ENCODE measurements at places on chromosomes 1 and 21.

- DNase-seq = no peak
Measured at GRCh38 chr1:201636510-201636971, 97.6 kb downstream of the NAV1 start.

GRCh38 chr1:55078470-55078869 is 39.1 kb downstream of the PCSK9 start:
- DNase-seq = no peak

DNA sequence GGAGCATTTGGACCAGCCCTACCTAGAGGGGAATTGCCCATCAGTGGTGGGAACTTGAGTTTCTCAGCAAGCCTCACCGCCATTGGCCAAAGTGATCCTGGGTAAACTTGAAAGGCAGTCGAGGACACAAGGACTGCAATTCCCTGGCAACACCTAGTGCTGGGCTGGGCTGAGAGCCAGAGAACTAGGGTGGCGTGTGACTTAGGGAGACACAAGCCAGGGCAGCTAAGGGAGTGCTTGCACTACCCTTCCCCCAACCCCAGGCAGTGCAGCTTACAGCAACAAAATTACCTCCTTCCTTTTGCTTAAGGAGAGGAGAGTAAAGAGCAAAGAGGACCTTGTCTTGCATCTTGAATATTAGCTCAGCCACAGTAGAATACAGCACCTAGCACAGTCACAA is 176.9 kb upstream of the PRMT6 start:
- no peak for DNase-seq

GRCh38 chr1:53644909-53645689 is 93.9 kb downstream of the GLIS1 start:
- no peak for DNase-seq

DNA sequence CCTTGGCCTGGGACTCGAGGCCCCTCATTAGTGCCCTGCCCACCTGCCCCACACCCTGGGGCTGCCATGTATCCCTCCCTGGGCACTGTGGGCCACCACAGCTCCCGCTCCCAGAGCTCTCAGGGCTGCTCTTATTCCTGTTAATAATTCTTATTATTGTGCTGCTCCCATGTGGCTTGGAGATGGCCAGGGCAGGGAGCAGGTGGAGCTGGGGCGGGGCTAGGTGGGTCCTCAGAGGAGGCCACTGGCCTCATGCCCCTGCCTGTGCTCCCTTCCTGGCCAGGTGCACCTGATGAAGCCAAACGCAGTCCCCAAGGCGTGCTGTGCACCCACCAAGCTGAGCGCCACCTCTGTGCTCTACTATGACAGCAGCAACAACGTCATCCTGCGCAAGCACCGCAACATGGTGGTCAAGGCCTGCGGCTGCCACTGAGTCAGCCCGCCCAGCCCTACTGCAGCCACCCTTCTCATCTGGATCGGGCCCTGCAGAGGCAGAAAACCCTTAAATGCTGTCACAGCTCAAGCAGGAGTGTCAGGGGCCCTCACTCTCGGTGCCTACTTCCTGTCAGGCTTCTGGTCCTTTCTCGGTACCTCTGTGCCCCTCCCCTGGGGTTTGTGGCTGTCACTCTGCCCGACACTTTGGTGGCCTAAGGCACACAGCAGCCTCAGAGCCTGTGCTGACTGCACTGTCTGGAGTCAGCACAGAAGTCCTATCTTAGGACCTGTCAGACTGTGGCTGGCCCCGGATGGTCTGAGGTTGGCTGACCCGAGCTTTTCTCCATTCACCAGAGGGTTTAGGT is 34.1 kb downstream of the BMP8A start:
- peak; percentile 31 for DNase-seq

GRCh38 chr21:35201288-35201687 is 152.2 kb upstream of the RUNX1 start:
- no peak for DNase-seq

DNA sequence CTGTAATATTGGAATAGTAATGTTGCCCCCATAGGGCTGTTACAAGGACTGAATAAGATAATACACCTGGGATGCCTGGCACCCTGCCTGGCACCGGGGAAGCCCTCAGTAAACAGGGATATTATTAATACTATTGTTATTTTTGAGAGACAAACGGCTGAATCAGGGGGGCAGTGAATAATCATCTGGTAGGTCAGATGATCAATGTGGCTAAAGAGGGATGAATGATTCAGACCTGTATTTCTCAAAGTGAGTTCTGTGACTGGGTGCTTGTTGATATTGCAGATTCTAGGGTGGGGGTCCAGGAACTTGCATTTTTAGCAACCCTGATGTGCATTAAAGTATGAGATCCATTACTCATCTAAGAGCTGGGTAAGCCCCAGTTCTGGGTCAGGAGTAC is 46.2 kb upstream of the BCL10 start:
- DNase-seq = no peak

DNA sequence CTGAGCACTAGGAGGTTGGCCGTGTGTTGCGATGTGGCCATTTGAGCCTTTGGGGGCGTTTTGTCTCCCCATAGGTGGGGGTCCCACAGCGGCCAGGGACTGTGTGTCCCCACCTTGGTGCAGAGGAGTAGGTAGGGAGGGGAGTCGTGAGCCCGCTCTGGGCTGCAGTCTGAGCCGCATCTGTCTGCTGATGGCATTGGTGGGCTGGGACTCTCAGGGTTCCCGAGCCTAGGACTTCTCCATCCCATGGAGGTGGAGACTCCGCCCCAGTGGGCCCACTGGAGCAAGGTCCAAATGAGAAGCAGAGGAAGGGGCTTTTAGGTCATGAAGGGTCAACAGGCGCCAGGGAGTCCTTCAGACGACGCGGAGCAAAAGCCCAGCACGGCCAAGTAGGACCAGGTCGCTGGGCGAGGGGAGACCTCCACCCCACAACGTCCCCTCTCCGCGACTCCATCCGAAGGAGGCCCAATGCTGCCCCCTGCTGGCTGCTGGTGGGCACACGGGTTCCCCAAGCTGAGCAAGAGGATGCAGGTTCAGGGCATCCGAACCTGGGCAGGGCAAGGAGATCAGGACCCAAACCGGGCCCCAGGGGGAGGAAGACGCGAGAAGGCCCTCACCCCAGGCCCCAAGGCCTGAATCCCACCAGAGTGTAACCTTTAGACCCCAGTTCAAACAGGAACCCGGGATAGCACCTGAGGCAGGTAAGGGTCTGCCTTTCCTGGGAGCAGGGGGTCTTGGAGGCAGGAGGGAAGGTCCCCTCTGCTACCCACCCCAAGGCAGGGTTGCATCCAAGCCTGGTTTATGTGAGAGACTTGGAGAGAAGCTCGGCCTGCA is 14.9 kb downstream of the TTC34 start:
- DNase-seq = peak; percentile 50

DNA sequence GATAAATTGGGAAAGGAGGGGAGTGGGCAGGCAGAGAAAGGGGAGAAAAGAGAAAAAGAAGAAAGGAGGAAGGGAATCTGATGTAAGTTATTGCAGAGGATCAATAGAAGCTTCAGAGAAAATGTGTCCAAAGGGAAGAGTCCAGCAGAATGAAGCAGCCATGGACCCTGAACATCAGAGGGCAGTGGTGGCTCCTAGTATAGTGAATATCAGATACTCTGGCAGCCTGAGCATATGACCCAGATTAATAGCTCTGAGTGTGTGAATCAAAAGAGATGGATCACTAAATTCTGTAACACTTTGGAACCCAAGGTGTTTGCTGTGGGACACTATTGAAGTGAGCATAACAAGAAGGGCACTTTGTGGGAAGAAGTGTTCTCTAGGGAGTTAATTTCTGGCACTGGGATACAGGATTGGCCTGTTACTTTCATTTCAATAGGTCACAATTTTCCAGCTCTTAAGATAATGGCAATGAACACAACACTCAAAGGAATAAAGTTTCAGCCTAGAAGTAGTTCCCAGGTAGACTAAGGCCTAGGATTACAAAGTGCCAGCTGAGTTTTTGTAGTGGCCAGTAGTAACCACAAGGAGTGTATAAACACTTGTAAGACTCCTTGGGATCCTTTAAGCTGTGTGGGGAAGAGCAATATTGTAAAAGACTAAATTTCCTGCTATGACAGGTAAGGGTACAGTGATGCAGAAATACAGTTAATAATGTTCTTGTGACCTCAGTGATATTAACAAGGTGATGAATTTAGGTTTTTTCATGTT is 164.5 kb upstream of the BEND5 start:
- no peak for DNase-seq

DNA sequence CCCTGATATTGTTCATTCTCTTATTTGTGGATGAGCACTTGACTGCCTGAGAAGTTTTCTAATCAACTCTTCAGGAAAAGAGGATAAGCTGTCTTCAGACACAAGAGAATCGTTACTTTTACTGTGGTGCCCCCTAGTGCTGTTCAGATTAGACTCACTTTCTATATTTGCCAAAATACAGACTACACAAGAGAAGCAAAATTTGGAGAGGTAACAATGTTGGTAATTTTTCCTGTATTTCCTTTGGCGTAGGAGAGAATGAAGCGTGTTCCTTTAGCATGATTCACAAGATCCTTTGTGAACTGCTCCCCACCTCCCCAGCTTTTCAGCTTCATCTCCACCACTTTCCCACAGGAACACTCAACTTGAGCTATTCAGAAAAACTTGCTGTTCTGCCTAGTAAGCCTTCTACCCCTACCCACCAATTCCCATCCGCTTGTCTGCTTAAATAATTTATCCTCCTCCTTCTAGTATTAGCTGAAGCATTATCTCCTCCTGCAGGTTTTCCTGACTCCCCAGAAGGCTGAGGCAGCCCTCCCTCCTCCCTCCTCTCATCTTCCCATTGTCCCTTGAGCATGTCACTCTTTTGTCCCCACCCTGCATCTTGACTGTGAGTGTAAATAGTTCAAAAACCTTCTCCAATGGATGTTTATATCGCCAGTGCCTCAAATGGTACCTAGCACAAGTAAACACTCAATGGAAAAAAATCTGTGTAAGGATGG is 4.5 kb downstream of the TNFSF4 start:
- no peak for DNase-seq

GRCh38 chr1:211893260-211893659 is 62.7 kb upstream of the LPGAT1 start:
- DNase-seq = no peak

GRCh38 chr1:18816808-18817207 is 42.7 kb downstream of the TAS1R2 start:
- DNase-seq = no peak

DNA sequence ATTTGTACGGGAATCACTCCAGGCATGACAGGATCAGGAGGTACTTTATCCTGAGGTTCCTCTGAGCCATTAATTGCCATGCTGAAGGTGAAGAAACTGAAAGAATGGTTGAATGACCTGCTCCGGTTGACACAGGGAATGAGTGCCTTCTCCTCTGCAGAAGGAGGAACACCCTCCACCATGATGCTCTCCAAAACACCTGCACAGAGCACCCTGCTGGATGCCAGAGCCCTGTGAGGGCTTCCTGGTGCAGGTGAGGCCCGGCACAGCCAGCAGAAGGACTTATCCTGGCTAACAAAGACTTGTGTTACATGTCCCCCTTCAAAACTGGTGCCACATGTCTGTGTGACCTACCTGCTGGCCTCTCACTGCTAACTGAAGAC is 14.3 kb upstream of the LBR start:
- DNase-seq = no peak

GRCh38 chr1:66553846-66554245 is 19.9 kb downstream of the SGIP1 start:
- DNase-seq = no peak

- no peak for DNase-seq
Measured at GRCh38 chr1:100234432-100234831, 15.2 kb downstream of the DBT start.

GRCh38 chr21:18373606-18374005 is 30.0 kb downstream of the TMPRSS15 start:
- DNase-seq = no peak

DNA sequence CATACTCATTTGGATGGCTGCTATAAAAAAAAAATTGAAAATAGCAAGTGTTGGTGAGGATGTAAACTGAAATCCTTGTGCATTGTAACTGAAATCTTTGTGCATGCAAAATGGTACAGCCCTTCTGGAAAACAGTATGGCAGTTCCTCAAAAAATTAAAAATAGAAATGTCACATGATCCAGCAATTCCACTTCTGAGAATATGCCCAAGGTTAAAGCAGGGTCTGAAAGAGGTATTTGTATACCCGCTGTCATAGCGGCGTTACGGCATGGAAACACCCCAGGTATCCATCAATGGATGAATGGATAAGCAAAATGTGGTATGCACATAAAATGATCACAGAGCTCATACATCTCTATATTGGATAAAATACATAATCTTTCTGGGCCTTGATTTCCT is 116.7 kb downstream of the RUSC1 start:
- DNase-seq = no peak

GRCh38 chr1:197838836-197839235 is 63.6 kb upstream of the DENND1B start:
- DNase-seq = no peak

DNA sequence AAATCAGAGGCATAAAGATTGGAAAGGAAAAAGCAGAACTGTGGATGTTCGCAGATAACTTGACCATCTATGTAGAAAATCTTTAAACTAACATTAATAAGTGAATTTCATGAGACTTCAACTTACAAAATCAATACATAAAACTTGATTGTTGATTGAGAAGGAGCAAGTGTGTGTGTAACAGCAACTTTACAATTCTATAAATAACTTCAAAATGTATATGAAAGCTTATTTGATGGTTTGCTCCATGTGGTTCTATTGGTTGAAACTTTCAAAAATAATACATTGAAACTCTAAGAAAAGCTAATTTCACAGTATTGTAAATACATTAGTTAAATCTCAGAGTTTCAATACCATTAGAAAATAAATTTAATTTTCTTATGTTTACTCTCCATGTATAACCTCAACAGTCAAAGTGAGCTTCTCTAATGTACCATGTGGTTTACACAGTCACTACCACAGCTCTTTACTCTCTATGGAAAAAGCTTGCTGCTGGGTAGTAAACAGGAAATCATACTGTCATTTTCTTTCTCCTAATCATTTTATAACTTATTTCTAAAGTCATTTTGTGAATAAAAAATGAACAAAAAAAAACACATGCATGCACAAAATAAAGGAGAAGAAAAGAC is 12.0 kb downstream of the AKT3 start:
- no peak for DNase-seq

DNA sequence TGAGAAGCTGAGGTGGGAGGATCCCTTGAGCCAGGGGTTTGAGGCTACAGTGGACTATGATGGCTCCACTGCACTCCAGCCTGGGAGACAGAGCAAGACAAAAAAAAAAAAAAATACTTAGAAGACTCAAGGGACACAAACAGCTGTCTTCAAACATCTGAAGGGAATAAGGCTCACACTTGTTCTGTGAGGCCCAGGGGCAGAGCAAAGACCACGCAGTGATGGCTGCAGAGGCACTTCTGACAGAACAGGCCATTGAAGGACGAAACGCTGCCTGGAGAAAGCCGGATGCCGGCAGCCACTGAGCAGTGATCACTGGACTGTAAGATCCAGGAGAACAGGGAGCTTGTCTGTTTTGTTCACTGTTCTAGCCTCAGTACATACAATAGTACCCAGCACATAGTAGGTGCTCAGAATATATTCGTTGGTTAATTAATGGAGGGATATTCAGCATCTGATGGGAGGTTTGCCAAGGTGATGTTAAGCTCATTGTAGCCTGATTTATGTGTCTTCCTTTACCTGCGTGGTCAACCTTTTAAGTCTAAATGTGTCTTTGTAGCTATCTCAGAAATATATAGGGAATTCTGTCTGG is 12.1 kb upstream of the NDC1 start:
- no peak for DNase-seq

- no peak for DNase-seq
Measured at GRCh38 chr1:92985101-92985500, 23.8 kb upstream of the DIPK1A start.
